ENCODE measurements at places on chromosomes 11 and 22. TPM values are rescaled to one million over a fixed set of nuclear protein-coding genes. Genes with fewer than 3 reads are reported as not detected.

Gene ZNF280A
- polyA plus RNA-seq = not detected

GRCh38 chr11:58784995-58785394 is 53.3 kb upstream of the GLYAT start:
- no peak for DNase-seq

Gene ZNRF3
- polyA plus RNA-seq = 7.7 TPM

Gene NCR3LG1
- polyA plus RNA-seq = 0.34 TPM

Gene COX8A
- 217 TPM for polyA plus RNA-seq

- no peak for DNase-seq
These were observed 90.4 kb downstream of the RBFOX2 start for GRCh38 chr22:35938226-35938625.

Measured in muscle of back (tissue), 13 donors.